ENCODE measurements at places on chromosomes 12 and 14.

- no peak for DNase-seq
Measured at GRCh38 chr12:108787539-108787938, 56.2 kb upstream of the CORO1C start.

DNA sequence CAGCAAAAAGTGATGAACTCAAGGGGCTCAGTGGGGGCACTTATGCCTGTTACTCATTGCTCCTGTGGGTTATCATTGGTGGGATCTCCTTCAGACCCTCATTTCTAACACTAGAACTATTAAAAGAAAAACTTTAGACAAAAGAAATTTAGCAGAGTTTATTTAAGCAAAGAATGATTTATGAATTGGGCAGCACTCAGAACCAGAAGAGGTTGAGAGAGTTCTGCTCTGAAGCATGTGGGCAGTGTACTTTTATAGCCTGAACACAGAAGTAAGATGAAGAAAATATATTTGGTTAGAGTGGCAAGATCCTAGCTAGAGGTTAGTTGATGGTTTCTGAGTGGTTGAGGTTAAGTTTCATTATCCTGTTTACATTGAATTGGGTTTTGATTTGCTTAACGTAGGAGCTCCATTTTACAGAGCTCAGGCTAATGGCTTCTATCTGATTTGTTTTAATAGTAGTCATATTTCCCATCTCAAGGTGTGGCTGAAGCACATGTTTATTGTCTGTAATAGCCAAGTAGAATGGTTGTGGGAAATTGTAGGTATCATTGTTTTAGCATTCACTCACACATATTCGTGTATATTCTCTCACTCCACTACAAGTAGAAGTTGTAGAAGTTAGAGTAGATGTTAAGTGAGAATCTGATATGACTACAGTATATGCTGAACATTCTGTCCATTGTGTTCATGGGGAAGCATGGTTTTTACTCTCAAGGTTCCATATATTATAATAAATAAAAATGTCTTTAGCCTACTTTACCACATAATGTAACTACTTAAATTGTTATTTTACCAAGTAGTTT lies 27.6 kb downstream of the LEMD3 start:
- no peak for DNase-seq

- no peak for DNase-seq
Measured at GRCh38 chr12:34402899-34403705, 380.8 kb downstream of the ALG10 start.

- no peak for DNase-seq
Measured at GRCh38 chr14:62938778-62939177, 106.5 kb downstream of the KCNH5 start.

- no peak for DNase-seq
Measured at GRCh38 chr14:61756135-61756534, 6.1 kb upstream of the SNAPC1 start.

DNA sequence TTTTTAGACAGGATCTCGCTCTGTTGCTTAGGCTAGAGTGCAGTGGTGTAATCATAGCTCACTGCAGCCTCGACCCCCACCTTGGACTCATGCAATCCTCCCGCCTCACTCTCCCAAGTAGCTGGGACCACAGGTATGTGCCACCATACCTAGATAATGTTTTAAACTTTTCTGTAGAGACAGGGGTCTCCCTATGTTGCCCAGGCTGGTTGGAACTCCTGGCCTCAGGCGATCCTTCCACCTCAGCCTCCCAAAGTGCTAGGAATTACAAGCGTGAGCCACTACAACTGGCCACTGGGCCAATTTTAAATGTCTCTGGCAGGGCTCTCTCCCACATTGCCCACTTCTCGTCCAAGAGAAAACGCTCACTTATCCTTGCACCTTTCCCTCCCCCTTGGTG lies 66.5 kb upstream of the DACT1 start:
- no peak for DNase-seq

- no peak for DNase-seq
Measured at GRCh38 chr12:82708061-82708879, 21.6 kb downstream of the TMTC2 start.

GRCh38 chr12:113935459-113935858 lies 30.7 kb downstream of the RBM19 start:
- DNase-seq, result no peak

DNA sequence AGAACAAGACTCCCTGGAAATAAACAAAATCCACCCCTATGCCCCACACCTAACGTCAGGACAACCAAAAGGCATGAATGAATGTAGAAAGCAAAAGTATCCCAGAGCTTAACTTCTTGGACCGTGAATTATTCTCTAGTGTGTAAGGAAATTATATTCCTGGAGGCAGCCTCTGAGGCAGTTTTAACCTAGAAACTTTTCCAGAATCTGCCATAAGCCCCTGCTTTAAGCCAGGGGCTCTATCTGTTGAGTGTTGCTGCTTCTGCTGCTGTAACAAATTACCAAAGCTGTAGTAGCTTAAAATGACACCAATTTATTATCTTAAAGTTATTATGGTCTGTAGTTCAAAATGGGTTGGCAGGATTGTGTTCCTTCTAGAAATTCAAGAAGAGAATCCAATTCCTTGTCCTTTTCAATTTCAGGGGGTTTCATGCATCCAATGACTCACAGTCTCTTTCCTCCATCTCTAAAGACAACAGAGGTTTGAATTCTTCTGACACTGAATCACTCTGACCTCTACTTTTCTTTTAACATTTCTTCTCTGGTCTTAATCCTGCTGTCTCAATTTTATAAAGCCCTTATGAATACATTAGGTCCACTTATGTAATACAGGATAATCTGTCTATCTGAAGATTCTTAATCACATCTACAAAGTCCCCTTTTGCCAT lies 242.7 kb downstream of the ATXN7L3B start:
- DNase-seq, result no peak
